IPS DF 19.7 (cell line): ENCODE measurements at places on chromosomes 2 and 18.

GRCh38 chr2:237898057-237898414 is 38.6 kb downstream of the RAMP1 start:
- DNase-seq, result no peak

DNA sequence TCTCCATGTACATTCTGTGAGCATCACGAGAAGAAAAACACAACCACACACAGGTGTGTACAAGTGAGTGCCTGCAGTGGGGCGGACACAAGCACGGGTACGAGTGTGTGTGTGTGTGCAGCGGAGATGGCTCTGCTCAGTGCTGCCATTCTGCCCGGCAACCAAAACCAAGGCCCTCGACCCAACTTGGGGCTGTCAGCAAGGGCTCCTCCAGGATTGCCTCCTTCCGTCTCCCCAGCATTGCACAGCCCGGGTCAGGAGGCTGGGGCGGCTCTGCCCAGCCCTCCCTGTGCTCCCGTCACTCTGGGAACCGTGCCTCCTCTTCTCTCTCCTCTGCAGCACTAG is 66.5 kb downstream of the PXDN start:
- no peak for DNase-seq

DNA sequence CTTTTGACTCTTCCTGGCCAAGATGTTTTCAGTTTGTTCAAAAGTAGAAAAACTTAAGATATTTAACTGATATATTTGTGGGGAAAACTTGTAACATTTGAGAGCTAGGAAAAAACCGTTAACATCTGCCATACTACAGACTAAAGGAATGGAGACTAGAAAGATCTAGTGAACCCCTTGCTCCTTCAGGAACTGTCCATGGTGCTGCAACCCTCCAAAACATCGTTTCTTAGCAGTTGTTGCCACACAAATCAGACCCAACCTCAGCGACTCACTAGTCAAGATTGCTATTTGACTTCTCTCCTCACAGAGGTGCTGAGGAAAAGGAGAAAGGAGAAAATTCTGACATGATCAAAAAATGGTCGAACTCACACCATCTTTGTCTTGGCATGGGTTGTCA is 393.8 kb upstream of the LYPD1 start:
- DNase-seq, result peak; percentile 48

DNA sequence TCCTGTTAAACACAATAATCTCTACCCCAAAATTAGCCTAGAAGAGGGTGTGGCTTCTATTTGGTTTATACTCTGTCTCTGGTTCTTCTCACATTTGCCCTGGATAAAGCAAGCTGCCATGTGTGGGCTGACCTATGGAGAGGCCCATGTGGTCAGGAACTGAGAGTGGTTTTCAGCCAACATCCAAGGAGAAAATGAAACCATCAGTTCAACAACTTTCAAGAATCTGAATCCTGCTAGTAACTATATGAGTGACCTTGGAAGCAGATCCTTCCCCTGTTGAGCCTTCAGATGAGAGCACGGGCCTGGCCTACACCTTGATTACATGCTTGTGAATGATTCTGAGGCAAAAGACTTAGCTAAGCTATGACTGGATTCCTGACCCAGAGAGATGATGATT is 11.5 kb upstream of the TRIB2 start:
- DNase-seq, result no peak

DNA sequence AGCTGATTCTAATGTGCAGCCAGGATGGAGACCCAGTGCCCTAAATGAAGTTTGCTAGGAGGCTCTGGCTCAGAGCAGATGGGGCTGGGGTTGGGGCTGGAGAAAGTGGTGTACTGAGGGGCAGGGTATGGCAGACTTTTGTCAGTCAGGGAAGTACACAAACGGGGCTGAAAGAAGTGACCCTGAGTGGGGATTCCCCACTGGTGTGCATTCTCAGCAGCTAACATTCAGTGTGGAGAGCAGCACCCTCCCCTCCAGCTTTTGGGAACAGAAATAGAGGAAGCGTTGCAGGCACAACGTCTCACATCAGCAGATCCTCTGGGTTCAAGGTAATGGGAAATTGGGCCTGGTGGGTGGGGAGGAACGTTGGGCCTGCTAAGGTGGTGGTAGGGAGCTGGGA is 89.1 kb upstream of the GCFC2 start:
- DNase-seq, result no peak

GRCh38 chr2:88729061-88729745 is 37.7 kb downstream of the RPIA start:
- DNase-seq, result no peak

- DNase-seq, result no peak
Observed at GRCh38 chr18:25282896-25283703, 68.9 kb downstream of the ZNF521 start.
